ENCODE measurements at places on chromosomes 1 and 21.

GRCh38 chr1:225228871-225229303 lies 199.0 kb downstream of the LBR start:
- no peak for DNase-seq

GRCh38 chr1:20786253-20787028 lies 666 bp downstream of the HP1BP3 start:
- peak; percentile 93 for DNase-seq

DNA sequence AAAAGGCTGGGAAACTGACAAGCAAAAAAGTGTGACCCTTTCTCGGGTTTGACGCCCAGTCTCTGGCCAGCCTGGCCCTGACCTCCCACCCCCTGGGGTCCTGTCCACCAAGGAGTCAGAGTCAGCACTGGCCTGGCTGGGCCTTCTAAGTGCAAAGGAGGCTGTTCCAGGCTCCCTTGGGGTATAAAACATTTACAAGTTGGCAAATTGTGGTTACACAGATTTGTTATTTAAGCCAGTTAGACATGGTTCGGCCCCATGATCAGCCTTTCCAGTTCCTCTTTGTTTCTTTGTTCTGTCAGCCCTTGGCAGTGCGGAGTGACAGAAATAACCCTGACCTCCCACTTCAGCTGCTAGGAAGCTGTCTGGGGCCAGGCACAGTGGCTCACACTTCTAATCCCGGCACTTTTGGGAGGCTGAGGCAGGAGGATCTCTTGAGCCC lies 161.6 kb upstream of the RAB4A start:
- DNase-seq, result no peak

DNA sequence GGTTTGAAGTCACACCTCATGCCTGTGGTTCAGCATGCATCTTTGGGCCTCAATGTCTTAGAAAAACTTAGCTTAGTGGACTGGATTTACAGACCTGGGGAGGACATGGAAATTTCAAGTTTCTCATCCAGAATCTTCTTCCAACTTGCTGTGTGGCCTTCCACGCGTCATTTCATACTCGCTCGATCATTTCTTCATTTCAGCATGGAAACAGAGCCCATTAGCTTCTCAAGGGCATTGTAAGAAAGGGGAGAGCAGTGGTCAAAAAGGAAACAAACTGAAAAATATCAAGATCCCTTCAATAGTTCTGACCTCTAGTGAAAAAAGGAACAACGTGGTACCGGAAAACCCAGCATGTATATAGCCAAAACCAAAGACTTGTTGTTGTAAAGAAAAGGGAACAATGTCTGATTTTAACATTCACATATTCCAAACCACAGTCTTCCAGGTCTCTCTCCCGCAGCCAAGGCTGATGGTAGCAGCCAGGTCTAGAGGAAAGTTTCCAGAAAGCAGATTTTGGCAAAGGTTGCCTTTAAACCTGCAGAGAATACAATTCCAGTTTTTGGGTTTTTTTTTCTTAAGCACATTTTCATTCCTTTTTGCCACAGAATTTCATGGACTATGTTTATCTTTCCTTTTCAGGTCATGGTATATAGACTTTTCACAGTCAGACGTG lies 97.0 kb upstream of the CDC42BPA start:
- no peak for DNase-seq

- no peak for DNase-seq
Observed at GRCh38 chr1:204032642-204033235, 40.2 kb upstream of the SOX13 start.

DNA sequence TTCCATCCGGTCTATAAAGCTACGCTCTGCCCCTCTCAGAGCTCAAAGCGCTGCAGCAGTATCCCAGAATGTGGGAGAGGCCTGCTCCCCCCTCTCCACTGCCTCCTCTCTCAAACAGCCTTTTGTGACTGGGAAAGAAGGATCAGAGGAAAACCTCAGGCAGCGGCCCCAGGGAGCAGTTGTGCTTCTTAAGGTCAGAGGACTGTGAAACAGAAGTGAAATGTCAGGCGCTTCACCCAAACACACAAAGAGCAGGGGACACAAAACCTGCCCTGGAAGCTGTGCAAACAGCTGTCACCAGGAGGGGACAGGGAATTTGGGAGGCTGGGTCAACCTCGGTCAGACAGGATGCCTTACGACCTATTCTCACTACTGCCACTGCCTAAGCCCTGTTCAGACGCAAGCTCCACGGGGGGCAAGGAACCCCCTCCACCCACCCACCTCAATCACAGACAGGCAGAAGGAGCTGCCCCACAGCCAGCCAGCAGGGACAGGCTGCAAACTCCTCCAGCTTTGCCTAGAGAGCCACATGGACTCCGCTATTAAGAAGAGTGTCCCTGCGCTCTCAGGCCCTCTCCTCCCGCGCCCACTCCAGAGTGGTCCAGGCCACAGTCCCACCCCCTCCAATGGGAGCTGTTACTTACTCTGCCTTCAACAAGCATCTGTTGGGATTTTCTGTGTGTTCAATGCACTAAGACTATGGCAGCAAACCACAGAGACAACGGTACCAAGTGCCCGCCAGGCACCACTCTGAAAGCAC lies 14.6 kb downstream of the SSBP3 start:
- no peak for DNase-seq

DNA sequence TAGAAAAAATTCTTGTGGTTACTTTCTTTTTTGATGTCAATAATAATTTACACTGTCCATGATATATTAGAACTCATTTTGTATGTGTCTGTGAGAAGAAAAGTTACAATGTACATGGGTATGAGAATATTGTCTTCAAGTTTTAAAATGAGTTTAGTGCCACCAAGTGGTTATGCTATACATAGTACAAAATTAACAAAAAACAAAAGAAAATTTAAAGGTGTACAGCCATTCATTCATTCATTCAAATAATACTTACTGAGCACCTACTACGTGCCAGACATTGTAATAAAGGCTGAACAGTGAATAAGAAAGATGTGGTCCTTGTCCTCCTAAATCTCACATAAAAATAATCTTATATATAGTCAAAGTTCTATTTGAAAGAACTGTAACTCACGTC lies 27.7 kb downstream of the UCHL5 start:
- no peak for DNase-seq

GRCh38 chr1:99236756-99237155 lies 27.5 kb upstream of the PLPPR4 start:
- DNase-seq, result no peak

GRCh38 chr21:26506956-26507355 lies 66.1 kb downstream of the CYYR1 start:
- DNase-seq, result no peak

- DNase-seq, result no peak
Observed at GRCh38 chr1:65393347-65393746, 27.1 kb upstream of the LEPR start.

GRCh38 chr1:38284953-38285352 lies 238.4 kb upstream of the POU3F1 start:
- no peak for DNase-seq

DNA sequence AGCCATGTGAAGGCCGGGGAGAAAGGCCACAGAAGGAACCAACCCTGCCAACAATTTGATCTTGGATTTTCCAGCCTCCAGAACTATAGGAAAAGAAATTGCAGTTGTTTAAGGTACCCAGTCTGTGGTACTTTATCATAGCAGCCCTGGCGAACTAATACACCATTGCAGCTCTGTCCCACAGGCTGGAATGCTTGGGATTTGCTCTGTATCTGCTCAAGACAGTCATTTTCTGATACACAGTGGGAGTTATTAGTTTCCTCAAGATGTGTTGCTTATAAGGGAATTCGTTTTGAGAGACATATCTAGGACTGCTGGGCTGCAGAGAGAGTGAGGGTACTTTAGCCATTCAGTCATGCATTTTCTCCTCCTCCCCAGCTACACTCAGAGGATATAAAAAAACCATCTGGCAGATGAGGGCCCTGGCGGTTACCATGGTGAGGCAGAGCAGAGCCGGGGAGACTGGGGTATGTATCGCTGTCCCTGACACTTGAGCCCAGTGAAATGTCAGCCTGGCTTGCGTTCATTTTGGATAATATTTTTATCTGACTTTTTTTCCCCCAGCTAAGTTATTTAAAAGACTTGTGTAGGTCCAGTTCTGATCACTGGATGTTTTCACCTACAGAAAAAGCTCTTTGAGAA lies 104.6 kb downstream of the DIRAS3 start:
- DNase-seq, result no peak

DNA sequence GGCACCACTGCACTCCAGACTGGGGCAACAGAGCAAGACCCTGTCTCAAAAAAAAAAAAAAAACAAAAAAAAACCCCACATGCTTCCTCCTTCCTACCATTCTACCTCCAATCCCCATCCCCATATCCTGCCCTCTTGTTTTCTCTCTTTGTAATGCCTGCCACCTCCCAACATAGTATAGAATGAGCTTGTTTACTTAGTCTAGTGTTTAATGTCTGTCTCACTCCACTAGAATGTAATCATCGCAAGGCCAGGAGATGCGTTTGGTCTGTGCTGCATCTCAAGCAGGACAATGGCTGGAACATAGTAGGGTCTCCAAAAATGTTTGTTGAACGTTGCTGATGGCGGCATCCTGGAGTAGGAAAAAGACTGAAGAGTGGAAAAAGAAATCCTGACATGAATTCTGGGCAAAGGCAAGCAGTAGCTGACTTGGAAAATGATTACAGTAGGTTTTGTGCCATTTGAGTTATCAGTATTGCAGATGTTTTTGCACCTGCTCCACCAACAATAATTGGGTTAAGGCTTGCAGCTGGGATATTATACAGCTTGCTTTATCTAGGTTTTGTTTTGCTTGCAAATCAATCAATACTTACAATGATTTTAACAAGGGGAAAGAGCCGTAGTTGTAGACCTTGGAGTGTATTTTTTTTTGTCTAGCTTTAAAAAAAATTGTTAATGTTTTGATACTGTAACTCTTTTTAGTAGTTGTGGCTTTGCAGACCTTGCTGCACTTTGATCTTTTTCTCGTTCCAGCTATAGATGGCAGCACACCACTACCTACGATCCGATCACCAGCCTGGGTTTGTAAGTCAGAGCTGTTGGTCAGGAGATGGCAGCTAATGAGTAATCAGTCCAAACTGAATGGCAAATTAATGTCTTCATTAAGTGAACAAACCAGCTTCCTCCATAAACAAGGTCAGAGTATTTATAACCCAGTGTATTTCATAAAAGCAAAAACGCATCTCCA lies 62.4 kb downstream of the BACH1 start:
- DNase-seq, result no peak

DNA sequence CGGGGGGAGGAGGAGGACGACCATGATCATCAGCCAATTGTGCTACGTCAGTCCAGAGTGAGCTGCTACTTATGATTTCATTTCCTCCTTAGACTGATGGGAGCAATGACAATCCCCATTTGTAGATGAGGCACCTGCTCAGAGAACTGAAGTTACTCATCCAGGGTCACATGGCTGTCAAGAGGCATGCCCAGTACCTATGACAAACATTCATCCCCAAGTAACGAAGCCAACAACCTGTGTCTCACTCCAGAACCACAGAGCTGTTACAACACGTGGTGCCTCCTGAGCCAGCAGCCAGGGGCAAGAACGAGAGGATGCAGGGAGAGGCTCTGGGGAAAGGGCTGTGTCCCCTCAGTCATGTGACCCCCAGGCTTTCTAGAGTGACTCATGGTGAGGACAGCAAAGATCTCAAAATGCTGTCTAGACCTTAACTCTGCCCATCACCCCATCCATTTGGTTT lies 93.6 kb downstream of the SIM2 start:
- no peak for DNase-seq

DNA sequence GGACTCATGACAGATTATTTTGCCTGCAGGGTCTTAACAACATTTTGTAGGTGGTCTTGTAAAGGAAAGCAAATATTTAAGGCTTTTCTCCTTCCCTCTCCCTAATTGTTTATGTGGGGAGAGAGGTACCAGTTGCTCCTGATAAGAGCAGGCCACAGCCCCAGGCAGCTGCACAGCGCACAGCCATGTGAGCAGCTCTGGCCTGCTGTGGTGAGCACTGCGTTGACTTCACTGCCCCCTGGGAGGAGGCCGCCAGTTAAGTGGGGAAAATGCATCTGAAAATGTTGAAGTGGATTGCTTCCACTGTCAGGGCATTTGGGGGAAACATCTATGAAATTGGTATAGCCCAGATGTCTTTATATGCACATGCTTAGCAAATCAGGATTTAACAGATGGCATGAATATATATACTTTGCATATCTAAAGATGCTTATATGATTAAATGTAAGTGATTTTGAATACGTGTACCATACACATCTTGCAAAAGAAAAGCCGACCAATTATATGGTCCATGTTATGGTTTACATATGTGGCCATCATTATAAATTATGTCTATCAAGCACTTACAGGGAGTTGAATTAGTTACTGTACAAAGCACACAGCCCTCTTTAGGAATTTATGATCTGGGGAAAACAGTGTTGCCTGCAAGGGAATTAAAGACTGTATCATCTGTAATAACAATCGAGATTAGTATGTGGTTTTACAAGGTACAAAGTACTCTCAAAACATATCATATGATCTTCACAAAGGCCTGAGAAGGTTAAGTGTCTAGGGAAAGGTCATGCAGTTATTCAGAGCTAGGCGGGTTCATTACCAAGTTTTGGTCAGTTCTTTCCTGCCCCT lies 132.1 kb downstream of the RHOU start:
- no peak for DNase-seq

DNA sequence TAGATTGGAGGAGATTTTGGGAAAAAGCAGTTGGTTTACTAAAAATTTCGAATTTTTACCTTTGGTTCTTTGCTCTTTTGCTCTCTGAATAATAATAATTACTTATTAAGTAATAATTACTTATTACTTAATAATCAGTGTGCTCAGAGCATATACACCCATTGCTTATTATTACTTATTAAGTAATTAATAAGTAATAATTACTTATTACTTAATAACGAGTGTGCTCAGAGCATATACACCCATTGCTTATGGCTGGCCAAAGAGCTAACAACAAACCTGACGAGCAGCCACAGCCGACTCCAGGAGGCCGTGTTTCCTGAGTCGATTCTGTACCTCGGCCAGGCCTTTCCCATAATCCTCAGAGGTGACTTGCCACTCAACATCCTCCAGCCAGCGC lies 20.5 kb downstream of the SPTA1 start:
- no peak for DNase-seq

DNA sequence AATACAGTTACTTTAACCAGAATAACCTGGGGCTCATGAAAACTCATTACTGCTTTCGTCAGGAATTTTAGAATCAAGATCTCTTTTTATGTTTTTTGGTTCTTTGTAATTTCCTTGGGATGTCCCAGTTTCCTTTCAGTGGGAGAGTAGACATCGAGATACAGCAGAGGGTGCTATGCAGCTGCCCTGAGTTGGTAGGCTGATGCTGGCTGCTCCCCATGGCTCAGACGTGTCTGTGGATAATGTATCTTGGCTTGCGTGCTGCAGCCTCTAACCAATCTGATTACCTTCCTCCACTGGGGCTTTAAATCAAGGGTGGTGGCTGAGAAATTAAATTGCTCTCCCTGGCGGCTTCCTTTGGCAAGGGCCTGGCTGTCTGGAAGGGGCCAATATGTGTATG lies 253.7 kb downstream of the CACNA1E start:
- DNase-seq, result no peak

DNA sequence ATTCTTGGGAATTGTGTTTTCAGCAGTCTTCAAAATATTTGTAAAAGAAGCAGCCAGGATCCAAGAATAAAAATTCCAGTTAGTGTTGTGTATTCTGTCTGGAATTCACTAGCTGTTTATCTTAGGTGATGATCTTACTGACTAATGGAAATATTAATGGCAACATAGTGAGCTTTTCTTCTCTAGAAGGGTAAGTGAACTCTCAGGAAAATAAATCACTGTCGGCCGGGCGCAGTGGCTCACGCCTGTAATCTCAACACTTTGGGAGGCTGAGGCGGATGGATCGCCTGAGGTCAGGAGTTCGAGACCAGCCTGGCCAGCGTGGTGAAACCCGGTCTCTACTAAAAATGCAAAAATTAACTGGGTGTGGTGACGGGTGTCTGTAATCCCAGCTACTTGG lies 87.4 kb upstream of the KIF1B start:
- DNase-seq, result no peak

- no peak for DNase-seq
Observed at GRCh38 chr1:184502161-184502560, 115.3 kb downstream of the C1orf21 start.
